Activated T-cell treated with anti-CD3 and anti-CD28 coated beads, Interleukin-2, amount 50 U/mL, for 24 hours (primary cell): ENCODE measurements at places on chromosomes 5 and 9.

DNA sequence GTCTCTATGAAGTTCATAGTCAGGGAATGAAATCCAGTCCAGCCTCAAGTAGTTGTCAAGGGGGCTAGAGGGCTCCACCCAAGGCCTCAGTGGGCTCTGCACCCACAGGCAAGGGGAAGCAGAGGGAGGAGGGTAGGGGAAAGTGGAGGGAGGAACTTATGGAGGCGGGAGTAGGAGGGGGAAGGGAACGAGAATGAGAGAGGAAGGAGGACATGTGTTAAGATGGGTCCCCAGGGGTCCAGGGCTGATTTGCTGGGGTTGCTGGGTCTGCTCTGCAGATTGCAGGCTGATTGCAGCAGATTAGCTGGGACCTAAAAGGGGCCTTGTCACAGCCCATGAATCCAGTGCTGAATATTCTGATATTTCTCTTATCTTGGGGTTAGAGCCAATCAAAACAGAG lies 166.9 kb upstream of the IL12B start:
- no peak for DNase-seq

GRCh38 chr5:170206216-170206615 lies 26.6 kb upstream of the C5orf58 start:
- no peak for DNase-seq

DNA sequence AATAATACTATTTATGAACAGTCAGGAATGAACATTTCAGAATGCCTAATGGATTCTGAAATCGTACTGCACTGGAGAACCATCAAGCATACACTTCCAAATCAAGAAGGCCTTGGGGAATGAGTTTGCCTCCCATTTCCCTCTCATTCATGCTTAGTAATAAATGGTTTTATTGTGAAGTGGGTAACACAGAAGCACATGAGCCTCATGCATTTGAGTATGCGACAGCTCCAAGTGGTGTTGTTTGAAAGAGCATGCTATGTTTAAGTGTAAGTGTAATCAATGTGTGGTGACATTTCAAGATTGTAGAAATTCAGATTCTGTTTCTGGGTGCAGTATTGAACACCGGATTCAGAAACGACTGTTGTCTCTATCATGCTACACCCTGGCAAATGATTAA lies 60.0 kb downstream of the SGCD start:
- DNase-seq: no peak

DNA sequence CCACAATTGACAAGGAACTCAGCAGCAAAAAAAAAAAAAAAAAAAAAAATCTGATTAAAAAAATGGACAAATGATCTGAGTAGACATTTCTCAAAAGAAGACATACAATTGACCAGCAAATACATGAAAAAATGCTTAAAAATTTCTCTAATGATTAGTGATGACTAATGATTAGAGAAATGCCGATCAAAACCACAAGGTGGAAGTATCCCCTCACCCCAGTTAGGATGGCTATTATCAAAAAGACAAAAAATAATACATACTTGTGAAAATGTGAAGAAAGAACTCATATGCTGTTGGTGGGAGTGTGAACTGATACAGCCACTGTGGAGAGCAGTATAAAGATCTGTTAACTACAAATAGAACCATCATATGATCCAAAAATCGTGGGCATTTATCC lies 245.3 kb downstream of the OSTF1 start:
- no peak for DNase-seq

DNA sequence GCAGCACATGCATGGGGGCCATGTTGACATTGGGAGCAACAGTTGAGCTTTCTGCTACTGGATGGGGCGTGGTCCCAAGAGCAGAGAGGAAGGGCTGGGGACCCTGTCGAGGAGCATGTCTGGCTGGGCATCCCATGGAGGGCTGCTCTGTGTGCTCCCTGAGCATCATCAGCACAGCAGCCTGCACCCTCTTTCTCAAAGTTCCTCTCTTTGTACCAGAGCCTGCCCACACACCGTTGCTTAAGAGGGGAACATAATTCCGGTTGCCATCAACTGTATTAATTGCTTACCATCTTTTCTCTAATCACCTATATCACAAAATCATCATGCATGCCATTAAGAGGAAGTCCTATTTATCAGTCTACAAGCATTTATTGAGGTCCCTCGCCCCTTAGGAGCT lies 55.2 kb upstream of the DIRAS2 start:
- no peak for DNase-seq

DNA sequence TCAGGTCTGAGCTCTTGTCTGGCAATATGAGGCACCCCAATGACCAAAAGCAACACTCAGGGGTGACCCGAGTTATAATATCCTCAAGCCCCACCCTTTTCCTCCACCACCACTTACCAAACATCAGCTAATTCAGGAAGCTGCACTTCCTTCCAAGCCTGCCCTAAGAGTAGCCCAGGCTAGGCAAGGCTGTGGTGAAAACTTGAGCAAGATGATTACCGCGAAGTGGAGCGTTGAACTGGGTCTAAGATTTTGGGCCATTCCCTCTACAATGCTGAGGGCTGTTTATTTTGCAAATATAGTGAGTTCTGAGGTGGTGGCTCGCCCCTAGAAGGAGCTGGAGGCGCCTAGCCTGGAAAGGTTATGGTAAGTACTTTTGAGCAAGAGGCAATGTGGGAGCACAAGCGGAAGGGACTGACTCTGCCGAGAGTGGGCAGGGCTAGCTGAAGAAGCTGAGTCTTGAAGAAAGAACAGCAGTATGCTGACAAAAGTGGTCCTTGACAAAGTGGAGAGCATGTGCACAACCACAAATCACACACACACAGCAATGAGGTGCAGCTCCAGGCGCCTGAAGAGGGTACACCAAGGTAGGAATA lies at the start of gene HK3:
Gene HK3, minus strand, starts transcription at position 51 of the 596 bp plus-strand sequence. CDS start 3,187 bp downstream, outside the sequence.
- no peak for DNase-seq

DNA sequence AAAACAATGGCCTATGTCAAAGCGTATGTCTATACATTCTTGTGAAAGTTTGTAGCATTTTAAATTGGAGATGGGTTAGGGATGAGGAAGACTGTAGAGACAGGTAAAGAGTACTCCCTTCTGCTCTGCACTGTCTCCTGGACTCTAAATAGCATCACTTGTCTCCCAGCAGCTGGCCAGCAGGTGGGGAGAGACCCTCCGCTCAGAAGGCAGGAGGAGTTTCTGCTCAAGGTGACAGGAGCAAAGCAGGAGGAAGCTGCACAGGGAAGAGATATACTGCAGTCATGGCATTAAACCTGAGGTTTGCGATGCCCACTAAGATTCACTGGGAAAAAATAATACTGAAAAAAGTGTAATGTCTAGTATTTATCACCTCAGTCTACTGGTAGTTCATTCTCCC lies 10.7 kb upstream of the ASTN2 start:
- no peak for DNase-seq

DNA sequence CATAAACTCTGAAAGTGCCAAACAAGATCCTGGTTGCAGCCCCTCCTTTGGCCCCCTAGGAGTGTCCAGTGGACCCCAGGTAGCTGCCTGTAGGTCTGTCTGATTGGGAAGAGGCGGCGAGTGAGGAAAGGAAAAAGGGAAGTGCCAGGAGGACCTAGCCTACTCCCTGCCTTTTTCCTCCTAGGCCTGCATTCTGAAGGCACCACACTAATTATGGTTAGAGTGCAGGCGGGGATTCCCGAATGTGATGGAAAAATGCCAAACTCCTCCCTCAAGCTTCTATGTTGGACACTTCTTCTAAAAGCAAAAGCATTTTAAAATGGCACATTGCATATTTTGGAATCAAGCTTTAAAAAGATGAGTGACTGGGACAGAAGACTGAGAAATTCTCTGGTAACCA lies 83.2 kb upstream of the SMIM15 start:
- DNase-seq: no peak

- DNase-seq: no peak
Measured at GRCh38 chr9:90722071-90722470, 79.4 kb upstream of the DIRAS2 start.

GRCh38 chr5:14675865-14676300 lies 11.4 kb downstream of the OTULIN start:
- no peak for DNase-seq

DNA sequence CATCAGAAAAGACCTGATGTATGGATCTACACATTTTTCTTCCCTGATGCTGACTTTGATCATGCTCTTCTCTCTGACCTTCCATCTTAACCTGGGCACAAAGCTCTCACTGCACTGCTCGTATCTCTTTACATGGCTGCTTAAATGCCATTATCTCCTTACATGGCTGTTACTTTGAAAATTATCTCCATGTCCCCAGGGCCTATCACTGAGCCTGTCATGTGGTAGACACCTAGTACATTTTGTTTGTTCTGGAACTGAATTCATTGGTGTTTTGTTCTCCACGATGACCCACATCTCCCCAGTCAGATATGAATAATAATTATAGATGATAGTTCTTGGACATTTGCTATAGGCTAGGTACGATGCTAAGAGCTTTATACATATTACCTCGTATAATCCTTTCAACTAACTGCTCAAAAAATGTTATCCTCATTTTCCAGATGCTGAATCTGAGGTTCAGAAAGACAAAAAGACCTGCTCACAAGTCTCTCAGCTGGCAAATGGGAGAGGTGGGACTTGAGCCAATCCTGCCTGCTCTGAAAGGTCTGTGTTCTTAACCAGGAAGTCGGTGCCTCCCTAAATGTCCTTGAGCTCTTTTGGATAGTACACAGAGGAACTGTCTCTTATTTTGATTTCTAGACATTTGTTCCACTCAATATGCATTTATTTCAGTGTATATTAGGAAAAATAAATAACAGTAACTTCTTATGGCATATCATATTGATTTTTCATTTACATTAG lies 9.8 kb upstream of the CPEB4 start:
- DNase-seq: no peak

DNA sequence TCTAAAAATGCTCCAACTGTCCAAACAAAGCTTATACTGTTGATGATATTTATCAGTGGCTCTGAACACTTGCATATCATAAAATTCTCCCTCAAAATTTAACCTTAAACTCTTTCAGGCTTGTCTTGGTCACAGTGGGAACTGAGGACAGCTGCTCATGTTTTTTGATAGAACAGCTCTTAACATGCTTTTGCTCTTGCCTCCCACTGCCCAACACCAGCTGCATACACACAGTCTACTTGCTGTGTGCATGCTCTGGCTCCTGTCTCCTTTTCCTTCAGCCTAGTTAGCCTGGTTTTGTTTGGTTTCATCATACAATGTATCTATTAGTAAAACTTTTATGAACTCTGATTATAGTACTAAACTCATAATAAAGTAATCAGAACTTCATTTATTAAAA lies 64.6 kb downstream of the GHR start:
- DNase-seq: no peak

GRCh38 chr5:150085191-150085912 lies 1.0 kb downstream of the CSF1R start:
- DNase-seq: no peak

- DNase-seq: no peak
Measured at GRCh38 chr9:89543111-89543510, 45.2 kb upstream of the SEMA4D start.

- no peak for DNase-seq
Measured at GRCh38 chr5:142382186-142382585, 57.4 kb upstream of the SPRY4 start.

DNA sequence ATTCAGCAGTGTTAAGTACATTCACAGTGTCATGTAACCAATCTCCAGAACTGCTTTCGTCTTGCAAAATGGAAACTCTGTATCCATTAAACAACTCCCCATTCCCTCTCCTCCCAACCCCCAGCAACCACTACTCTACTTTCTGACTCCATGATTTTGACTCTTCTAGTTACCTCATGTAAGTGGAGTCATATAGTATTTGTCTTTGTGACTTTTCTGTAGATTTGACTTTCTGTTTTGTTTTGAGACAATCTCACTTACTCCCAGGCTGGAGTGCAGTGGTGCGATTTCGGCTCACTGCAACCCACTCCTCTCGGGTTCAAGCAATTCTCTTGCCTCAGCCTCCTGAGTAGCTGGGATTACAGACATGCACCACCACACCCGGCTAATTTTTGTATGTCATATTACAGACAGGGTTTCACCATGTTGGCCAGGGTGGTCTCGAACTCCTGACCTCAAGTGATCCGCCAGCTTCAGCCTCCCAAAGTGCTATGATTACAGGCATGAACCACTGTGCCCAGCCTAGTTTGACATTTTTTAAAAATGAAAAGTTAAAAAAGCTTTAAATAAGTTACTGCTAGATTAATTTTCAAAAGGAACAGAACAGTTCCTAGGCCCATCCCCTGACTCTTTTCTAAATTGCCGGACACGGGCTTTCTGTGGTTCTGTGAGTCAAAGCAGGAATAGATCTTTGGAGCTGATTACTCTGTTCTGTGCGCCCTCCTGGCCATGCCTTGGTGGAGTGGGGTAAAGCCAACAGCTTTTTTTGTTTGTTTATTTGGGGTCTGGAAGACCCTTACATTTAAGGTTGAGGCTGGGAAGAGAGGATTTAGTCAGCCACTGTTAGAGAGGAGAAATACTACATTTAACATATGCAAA lies 59.3 kb downstream of the RALGPS1 start:
- no peak for DNase-seq

GRCh38 chr5:103031607-103032006 lies 88.3 kb downstream of the GIN1 start:
- no peak for DNase-seq

- no peak for DNase-seq
Measured at GRCh38 chr5:123965626-123966025, 453.6 kb downstream of the CSNK1G3 start.
